ENCODE measurements at places on chromosomes 6 and 20.

DNA sequence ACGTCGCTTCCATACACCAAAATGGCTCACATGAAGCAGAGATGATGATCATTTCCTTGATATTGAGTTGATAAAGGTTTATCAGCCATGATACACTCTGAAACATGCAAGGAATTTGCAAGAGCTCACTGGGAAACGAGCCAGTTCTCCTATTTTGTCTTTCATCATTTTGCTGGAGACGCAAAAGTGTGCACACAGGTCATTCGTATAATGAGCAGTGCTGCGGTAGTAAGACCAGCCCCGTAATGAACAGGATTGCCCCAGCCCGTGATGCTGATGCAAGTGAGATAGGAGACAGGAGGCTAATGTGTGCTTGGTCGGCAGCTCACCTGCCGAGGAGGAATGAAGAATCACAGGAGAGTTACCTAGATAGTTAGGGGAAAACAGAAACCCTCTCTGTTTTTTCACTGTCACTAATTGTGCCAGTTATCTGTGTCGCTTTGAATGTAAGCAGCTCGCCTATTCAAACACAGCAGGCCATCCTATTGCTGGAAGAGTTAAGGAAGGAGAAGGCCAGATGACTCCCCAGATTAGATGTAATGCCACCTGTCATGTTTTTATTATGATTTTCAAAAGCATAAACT is 391.8 kb downstream of the SAMD5 start:
- no peak for DNase-seq

- no peak for DNase-seq
Measured at GRCh38 chr6:24052590-24052961, 73.4 kb upstream of the NRSN1 start.

GRCh38 chr20:58223358-58223941 is 5.0 kb downstream of the ANKRD60 start:
- no peak for DNase-seq

- DNase-seq, result no peak
Measured at GRCh38 chr6:132199343-132199742, 201.9 kb downstream of the MOXD1 start.

- DNase-seq, result no peak
Measured at GRCh38 chr20:52941808-52942207, 30.4 kb upstream of the TSHZ2 start.

DNA sequence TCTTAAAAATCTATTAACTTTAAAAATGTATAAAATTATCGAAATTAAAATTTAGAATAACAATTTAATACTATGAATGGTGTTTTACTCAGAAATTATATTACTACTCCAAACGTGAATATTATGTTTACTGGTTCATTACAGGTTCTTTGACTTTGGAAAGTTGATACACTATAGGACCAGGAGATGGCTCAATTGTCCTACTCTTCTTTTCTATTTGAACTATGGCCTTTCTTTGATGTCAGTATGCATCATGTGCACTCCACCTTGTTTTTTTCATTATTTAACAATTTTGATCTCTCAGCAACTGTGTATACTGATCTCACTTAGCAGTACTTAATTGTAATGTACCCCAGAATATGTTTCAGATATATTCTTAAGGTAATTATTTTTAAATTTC is 391.5 kb upstream of the MANEA start:
- DNase-seq, result no peak

GRCh38 chr20:43689165-43689564 is 22.3 kb downstream of the MYBL2 start:
- DNase-seq, result no peak

DNA sequence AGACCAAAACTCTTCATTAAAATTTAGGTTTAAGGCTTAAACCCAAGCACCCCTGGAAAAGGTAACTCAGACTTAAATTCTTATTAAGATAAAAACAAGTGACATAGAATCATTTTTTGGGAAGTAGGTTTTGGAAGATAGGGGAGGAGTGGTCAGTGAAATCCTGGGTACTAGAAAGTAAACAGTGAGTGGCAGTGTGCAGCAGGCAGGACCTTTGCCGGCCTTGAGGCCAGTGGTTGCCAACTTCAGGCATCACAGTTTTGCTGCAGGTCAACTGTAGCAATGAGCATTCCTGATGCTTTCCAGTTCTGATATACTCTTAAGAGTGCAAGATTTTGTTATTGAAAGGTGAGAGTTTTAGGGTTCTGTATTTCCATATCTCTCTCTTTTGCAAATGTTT is 69.3 kb upstream of the SUPT3H start:
- no peak for DNase-seq

- DNase-seq, result no peak
Measured at GRCh38 chr20:1209447-1210387, 6.5 kb downstream of the C20orf202 start.

DNA sequence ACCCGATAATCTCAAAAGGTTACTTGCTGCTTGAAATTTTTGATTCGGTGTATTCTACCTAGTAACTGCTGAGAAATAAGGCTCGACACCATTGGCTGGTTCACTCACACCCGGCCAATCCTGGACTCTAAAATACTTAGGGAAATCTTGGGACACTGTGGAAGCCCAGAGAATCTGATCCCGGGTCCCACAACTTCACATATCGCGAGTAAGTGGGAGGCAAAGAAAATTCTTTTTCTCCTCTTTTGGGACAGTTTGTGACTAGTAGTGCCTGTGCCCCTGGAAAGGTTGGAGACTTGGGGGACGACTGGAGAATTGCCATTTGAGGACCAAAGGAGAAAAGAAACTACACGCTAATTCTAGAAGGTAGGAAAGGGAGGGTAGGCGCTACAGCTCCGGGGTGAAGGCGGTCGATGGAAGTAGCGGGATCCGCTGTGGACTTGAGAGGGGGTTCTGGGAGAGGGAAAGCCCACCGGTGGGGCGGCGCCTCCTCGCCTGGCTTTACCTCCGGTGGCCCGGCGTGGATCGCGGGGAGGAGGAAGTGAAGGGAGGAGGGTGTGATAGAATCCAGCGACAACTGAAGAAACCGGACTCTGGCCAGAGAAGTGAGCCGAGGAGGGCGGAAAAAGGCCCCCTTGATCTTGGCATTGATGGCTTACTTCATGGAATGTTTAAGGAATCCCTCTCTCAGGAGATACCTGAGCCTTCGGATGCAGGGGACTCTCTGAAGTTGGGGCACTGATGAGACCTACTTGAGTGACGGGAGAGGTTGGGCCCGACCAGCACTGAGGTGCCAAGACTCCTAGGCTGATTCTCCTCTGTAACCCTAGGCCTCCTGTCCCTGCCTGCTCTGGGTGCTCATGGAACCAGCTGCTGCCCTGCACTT is 18.8 kb upstream of the BTN3A3 start:
- DNase-seq, result peak; percentile 94

- peak; percentile 14 for DNase-seq
Measured at GRCh38 chr20:50575865-50576720, 65.9 kb downstream of the PTPN1 start.
